ENCODE measurements at places on chromosomes 11 and 22.

GRCh38 chr22:22761963-22762772 lies 117.8 kb downstream of the GGTLC2 start:
- no peak for DNase-seq

GRCh38 chr11:102139081-102139498 lies 28.8 kb downstream of the YAP1 start:
- no peak for DNase-seq

GRCh38 chr11:68040101-68040956 lies 1.5 kb downstream of the TCIRG1 start:
- peak; percentile 41 for DNase-seq

DNA sequence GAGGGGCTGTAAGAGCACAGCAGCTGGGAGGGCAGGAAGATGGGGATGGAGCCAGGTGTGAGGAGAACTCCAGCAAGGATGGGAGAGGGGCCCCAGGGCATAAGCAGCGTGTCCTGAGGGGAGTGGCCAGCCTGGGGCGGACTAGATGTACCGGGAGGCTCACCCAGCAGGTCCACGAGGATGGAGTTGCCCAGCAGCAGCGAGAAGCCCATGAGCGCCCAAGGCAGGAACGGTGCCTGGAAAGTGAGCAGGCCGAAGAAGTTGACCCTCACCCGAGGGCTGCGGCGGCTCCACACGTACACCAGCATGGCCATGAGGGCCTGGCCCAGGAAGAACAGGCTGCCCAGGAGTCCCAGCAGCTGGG lies 1.3 kb downstream of the DERL3 start:
- DNase-seq: no peak

GRCh38 chr11:2177076-2177475 lies 5.5 kb upstream of the TH start:
- no peak for DNase-seq

- DNase-seq: no peak
Measured at GRCh38 chr11:13358596-13359270, 81.1 kb downstream of the BMAL1 start.

- no peak for DNase-seq
Measured at GRCh38 chr11:132538642-132539041, 993.7 kb downstream of the OPCML start.

DNA sequence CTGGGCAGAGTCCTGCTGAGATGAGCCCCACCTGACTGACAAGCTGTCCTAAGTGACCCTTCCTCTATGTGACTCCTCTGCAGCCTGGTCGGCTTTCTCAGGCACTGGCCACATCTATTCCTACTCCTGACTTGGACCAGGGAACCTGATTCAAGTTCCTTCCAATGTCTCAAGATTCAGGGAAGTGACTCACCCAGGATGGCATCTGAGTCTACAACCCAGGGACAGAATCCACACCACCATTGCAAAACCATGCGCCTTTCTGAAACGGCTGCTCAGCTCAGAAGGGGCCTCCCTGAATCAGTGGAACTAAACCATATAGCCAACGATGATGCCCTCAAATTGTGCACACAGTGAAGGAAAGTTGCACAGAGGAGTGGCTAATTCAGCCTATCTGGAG lies 63.9 kb upstream of the CSNK2A3 start:
- no peak for DNase-seq

- DNase-seq: no peak
Measured at GRCh38 chr11:68813773-68814172, 27.9 kb downstream of the CPT1A start.

GRCh38 chr11:75929706-75930105 lies 114.7 kb downstream of the UVRAG start:
- DNase-seq: no peak

DNA sequence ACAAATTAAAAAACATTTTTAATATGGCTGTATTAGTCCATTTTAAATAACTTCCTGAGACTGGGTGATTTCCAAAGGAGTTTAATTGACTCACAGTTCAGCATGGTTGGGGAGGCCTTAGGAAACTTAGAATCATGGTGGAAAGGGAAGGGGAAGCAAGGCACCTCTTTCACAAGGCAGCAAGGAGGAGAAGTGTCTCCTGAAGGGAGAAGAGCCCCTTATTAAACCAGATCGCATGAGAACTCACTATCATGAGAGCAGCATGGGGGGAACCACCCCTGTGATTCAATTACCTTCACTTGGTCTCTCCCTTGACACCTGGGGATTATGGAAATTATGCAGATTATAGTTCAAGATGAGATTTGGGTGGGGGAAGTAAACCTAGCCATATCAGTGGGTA lies 488.6 kb downstream of the ETS1 start:
- DNase-seq: no peak
